ENCODE measurements at places on chromosomes 6 and 20.

DNA sequence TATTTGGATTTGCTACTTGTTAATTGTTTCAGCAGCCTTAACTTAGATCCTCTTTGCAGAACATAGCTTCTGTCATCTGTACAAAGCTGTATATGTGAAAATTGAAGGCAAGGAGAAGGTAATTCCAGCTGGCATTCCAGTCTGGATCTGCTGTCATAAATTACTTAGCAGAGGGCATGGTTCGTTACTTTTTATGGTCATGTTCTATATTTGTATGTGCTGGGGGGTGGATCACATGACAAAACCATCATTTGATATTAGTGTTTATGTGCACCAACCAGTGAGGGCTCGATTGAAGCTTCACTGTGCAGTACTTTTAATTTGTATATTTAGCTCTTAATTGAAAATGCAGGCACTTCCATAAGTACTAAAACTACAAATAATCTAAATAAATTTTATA lies 80.2 kb downstream of the CAP2 start:
- no peak for DNase-seq

- DNase-seq = no peak
Measured at GRCh38 chr20:23636182-23636907, 1.4 kb downstream of the CST3 start.

DNA sequence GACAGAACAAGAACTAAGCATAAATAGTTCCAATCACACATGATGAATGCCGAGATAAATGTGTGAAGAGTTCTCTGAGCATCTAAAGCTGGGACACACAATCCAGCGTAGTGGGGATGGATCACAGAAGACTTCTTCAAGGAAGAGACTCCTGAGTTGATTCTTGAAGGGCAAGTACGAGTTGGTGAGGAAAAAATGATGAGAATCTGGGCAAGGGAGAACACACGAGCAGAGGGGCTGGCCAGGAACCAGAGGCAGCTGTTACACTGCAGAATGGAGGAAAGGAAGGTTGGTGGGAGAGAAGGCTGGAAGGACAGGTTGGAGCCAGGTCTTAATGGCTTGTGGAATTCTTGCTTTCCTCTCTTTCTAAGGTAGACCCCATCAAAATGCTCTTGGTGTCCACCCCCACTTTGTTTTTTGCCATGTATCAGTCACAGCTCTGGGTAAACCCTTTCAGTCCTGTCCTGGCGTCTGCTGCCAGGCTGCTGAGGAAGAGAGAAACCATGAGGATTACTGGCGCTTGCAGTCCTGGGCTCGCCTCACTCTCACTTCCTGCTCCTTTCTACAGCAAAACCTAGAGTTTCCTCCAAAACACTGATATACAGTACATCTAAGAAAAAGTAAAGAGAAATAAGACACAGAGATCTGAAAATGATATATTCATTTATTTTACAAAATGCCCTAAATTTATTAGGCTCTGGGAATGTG lies 127.6 kb upstream of the FAM184A start:
- DNase-seq = no peak

DNA sequence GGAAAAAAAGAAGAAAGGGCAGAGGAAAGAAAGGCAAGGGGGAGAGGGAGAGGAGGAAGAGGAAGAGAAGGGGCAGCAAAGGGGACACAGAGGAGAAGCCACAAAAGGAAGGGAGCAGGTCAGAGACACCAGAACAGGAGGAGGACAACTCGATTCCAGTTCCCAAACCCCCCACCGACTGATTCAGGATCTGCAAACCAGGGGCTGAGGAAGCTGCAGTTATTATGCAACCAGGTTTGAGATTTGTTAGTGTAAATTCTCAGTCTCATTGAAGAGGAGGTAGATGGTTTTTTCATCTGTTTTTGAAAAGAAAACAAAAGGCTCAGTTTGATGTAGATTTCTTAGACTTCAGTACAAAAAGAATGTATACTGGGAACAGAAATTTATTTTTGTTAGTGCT lies 202.8 kb downstream of the FOXC1 start:
- DNase-seq = no peak

DNA sequence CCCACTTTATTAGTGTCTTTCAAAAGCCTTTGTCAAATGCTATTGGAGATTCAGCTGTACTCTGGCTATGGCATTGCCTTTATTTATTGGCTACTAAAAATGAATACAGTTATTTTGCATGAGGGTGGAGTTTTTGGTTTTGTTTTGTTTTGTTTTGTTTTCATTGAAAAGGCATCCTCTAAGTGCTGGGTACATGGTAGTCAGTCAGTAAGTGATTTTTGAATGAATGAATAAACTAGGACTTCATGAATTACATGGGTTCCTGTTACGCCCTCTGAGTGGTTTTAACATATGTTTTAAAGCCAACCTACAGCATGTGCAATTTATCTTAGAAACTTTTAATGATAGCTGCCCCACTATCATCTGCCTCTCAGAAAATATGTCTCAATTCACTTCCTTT lies 38.9 kb upstream of the ENPP1 start:
- no peak for DNase-seq

- DNase-seq = no peak
Measured at GRCh38 chr6:157879873-157880254, 56.8 kb downstream of the SNX9 start.

DNA sequence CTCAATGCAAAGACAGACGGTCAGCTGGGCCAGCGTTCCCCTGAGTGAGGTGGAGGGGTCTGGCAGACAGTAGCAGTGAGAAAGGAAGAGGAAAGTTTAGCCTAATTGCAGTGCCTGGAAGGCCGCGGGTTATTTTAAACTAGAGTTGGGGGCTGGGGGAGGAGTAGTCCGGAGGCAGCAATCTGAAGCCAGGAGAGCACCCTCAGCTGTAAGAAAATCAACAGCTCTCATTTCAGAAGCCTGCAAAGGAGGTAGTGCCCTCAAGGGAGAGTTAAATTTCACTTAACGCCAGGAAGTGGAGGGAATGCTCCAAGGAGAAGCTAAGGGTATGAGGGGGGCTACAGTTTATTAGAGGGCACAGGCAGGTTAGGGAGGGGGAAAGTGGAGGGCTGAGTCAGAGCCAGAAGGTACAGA lies 26.9 kb downstream of the RING1 start:
- DNase-seq = no peak

DNA sequence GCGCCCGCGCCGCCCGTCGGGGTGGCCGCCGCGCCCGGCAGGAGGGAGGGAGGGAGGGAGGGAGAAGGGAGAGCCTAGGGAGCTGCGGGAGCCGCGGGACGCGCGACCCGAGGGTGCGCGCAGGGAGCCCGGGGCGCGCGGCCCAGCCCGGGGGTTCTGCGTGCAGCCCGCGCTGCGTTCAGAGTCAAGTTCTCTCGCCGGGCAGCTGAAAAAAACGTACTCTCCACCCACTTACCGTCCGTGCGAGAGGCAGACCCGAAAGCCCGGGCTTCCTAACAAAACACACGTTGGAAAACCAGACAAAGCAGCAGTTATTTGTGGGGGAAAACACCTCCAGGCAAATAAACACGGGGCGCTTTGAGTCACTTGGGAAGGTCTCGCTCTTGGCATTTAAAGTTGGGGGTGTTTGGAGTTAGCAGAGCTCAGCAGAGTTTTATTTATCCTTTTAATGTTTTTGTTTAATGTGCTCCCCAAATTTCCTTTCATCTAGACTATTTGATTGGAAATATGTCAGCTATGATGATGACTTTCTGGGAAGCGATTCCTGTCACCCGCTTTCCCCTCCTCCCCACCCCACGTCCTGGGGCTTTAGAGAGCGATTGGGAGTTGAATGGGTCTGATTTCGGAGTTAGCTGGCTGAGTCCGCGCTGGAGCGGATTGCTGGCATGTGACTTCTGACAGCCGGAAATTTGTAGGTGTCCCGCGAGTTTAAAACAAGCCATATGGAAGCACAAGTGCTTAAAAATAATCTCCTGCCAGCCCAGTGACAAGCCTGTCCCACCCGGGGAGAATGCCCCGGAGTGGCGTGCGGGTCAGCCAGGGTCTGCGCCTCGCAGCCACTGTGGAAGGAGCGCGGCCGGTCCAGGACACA lies 1.1 kb downstream of the ESR1 start:
- DNase-seq = no peak
